Femur (tissue), 1 donor: ENCODE measurements at places on chromosomes 7 and 10.

GRCh38 chr10:69481305-69481704 lies 30.0 kb downstream of the TSPAN15 start:
- no peak for DNase-seq

- DNase-seq = no peak
These were observed 489.4 kb downstream of the SEMA3D start for GRCh38 chr7:84697506-84697905.

GRCh38 chr10:33914746-33915145 lies 580.3 kb upstream of the NRP1 start:
- DNase-seq = no peak

- no peak for DNase-seq
These were observed 21.9 kb upstream of the ZNF488 start for GRCh38 chr10:47405857-47406547.

DNA sequence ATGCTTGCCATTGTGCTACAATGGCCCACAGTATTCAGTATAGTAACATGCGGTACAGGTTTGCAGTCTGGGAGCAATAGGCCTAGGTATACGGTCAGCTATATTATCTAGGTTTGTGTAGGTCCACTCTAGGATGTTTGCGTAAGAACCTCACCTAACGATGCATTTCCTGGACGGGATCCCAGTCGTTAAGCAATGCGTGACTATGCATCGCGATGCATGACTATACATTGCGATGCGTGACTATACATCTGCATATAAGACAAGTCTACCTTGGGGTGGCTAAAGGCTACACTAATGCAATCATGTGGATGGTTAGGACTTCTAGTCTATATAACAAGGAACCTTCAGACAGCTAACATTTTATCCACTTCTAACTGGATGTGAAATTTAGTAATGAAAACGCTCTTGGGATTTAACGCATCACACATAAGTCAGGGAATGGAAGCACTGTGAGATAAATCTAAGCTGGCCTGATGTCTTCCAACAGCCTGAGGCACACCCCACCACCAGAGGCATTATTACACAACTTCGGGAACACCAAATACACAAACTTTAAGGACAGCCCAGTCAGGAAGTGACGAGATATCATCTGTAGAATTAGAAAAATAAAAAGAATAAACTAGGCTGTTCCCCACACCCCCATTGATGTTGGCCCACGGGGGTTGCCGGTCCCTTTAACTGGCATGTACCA lies 9.2 kb downstream of the GNA12 start:
- no peak for DNase-seq

DNA sequence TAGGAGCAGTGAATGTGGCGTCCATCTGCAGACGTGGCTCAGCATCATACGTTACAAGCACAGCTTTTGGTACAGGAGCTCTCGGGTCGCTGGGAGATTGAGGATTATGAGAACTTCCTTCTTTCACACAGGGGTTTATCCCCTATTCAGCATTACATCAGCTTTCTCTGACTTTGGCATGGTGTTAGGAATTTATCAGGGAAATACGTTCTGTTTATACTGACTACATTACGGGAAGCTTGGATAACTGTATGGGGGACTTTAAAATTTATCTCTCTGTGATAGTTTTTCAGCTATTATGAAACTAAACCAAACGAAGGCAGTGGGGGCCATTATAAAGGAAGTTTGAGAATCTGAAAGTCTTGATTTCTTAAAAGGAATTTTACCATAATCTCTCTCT lies 110.1 kb upstream of the INSYN2A start:
- DNase-seq = no peak

- no peak for DNase-seq
These were observed 1.6 kb upstream of the PPP2R2D start for GRCh38 chr10:131899116-131899690.

DNA sequence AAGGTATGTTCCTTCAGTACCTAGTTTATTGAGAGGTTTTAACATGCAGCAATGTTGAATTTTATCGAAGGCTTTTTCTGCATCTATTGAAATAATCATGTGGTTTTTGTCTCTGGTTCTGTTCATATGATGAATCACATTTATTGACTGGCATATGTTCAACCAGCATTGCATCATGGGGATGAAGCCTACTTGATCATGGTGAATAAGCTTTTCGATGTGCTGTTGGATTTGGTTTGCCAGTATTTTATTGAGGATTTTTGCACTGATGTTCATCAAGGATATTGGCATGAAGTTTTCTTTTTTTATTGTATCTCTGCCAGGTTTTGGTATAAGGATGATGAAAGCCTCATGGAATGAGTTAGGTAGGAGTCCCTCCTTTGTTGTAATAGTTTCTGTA lies 204.0 kb upstream of the GNAI1 start:
- no peak for DNase-seq

GRCh38 chr10:7340179-7340874 lies 70.5 kb downstream of the SFMBT2 start:
- no peak for DNase-seq

DNA sequence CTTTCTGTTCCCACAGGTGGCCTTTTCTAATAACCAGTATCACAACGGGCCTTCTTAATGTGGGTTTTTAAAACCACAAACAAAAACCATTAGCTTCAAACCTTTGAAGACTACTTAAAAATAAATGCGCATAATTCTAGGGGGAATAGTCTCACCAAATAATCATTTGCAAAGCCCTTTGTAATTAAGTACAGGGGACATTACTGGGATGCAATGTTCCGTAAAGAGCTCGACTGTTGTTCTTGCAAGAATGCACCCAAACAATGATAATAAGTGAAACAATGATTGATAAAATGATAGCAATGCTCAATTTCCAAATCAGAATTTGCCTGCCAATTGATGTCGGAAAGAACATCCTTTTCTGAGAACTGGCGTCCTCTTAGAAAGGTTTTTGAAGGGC lies 589.1 kb upstream of the ADARB2 start:
- DNase-seq = no peak

- DNase-seq = peak; percentile 68
These were observed 314.6 kb downstream of the FRMD4A start for GRCh38 chr10:14016011-14016536.

GRCh38 chr7:94245500-94245899 lies 149.2 kb upstream of the COL1A2 start:
- DNase-seq = no peak

- no peak for DNase-seq
These were observed 18.2 kb downstream of the DNAJC12 start for GRCh38 chr10:67819768-67820204.

DNA sequence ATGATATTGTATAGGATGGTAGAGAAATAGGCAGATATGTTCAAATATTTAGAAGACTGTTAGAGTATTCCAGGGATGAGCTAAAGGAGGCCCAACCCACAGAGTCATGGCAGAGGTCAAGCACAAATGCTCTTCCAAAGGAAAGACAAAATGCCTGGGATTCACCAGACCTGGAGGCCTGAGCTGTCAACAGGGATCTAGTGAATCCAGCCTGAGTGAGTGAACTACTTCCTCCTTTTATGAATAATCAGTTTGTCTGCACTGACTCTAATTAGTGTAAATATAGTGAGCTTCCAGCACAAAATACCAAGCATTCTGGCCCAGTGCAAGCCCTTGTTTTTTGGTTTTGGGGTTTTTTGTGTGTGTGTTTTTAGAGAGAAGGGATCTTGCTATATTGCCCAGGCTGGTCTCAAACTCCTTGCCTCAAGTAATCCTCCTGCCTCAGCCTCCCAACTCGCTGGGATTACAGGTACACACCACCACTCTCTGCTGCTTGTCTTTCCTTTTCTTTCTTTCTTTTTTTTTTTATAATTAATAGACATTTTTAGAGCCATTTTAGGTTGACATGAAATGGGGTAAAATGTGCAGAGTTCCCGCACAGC lies 244.4 kb downstream of the SKIDA1 start:
- no peak for DNase-seq

DNA sequence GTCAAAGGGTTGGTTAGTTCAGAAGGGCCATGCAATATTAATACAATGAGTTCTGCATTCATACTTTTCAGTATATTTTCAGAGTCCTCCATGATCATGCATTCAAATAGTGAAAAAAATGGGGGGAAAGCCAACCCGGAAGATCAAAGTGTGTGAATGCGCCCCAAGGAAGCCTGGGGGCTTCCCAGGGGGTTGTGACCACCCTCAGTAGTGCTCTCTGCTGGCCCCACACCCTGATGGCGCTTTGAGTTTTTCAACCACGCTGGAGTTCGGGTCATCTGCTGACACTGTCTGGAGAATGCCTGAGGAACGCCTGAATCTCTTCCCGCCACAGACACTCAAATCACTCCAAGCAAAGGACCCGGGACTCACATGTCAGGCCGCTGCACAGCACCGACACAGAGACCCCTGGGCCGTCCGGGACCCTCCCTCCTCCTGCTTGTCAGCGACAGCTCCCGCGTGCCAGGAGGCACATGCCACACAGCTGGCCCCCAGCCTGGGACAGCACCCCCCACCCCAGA lies 1.0 kb downstream of the TNS3 start:
- peak; percentile 54 for DNase-seq

DNA sequence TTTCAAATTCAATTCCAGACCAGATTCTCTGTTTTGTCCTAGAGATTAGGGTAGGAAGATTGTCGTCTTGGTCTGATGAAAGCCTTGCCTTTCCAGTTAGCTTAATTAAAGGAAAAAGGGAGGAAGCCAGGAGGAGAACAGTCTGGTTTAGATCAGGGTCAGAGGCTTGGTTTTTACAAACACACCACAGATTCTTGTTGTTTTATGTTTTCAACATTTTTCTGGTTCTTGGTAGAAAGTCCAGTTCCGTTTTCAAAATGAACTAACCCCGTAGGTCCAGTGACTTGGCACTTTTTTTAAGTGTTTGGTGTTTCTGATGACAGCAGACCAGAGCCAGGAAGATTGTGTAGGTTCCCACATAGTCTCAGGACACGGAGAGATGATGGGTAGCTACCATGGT lies 167.1 kb upstream of the INHBA start:
- DNase-seq = no peak

DNA sequence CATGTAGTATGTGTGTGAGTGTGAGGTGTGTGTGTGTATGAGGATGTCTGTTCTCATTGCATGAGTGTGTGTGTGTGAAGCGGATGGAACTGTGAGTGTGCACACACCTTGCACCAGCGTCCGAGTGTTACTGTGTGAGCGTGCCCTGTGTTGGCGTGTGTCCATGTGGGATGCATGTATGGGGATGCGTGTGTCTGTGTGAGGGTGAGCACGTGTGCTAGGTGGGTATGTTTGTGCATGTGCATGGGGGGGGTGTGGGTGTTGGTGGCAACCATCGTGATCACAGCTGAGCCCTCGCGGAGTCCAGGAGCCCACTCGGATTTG lies 6.4 kb downstream of the KNDC1 start:
- DNase-seq = no peak

GRCh38 chr10:93413252-93413689 lies 68.9 kb downstream of the MYOF start:
- DNase-seq = no peak

GRCh38 chr7:131124001-131124629 lies 203.6 kb upstream of the MKLN1 start:
- no peak for DNase-seq

- DNase-seq = no peak
These were observed 36.0 kb downstream of the KCNH2 start for GRCh38 chr7:150942001-150942590.

- DNase-seq = no peak
These were observed 140.5 kb downstream of the WDR37 start for GRCh38 chr10:1196656-1197055.

- peak; percentile 57 for DNase-seq
These were observed 828 bp upstream of the MALSU1 start for GRCh38 chr7:23298141-23298881.

- DNase-seq = no peak
These were observed 92.6 kb downstream of the SPAG6 start for GRCh38 chr10:22437620-22438588.

GRCh38 chr10:51367127-51367526 lies 292.8 kb downstream of the PRKG1 start:
- no peak for DNase-seq

- DNase-seq = no peak
These were observed 33.8 kb upstream of the C10orf120 start for GRCh38 chr10:122733443-122733842.

DNA sequence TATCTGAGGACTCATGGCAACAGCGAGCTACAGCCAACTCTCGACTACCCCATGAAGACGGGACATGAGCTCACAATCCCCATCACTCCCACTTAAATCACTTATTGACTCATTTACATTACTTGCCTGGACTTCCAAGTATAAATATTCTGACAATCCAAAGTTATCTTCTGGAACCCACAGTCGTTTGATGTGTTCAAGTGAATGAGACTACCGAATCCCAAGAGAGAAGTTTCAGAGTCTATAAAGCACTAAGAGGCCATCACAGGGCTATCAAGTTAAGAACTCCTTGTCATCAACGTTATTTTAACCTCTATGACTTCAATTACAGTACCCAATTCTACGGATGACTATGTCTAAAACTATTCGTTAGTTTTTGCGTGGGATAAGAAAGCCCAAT lies 11.5 kb upstream of the ANAPC16 start:
- no peak for DNase-seq

DNA sequence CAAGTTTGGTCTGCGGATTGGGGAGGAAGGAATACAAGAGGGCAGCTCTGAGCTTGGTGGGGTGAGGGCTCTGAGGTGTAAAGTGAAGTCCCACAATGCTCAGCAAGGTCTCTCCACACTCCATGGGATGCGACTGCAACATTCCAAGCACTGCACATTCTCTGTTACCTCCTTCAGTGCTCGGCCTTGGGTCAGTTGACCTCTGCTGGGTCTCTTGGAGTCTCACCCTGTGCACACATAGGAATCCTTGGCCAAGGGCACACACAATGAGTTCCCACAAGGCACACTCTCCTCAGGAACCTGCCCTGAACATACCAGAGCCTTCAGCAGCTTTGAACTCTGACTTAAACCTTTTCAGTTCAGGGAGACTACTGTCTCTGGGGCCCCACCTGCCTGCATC lies 2.4 kb upstream of the WDFY4 start:
- no peak for DNase-seq

DNA sequence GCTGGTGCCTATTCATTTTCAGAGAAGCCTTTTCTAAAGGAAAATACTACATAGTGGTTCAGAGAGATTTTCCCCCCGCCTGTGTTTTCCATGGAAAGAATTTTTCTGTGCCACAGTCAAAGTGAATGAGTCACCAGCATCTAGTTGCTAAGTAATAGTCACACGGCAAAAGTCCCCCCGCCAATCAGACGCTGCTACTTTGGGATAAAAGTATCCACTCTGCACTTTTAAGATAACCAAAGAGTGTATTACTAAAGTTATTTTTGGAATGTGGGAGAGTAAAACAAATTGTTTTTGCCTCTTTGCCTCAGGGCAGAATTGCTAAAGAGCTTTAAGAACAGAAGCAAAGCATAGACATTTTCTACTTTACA lies 23.5 kb downstream of the ABLIM1 start:
- peak; percentile 91 for DNase-seq

- no peak for DNase-seq
These were observed 100.6 kb upstream of the CDK1 start for GRCh38 chr10:60677531-60678129.

- DNase-seq = no peak
These were observed 67.3 kb upstream of the NPY start for GRCh38 chr7:24216576-24217125.

DNA sequence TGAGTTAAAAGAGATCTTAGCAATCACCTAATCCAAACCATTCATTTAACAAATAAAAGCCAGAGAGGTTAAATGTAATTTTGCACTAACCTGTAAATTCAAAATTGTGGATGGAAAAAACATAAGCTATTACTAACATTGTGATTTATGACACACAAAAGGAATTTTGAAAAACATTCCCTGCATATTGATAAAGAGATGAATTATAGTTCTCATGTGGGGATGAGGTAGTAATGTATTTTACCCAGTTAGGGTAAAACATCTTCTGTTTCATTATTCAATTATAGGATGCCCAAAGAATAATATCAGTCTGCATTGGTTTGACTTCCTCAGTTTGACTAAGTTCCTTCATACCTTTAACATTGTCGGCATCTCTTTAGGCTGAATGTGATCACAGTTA lies 561.3 kb downstream of the PHTF2 start:
- no peak for DNase-seq
